Stimulated activated CD4-positive, alpha-beta T cell treated with anti-CD3 and anti-CD28 coated beads, Interleukin-2, amount 100 ng/mL, for 4 hours (primary cell): ENCODE measurements at places on chromosomes 7 and 10.

DNA sequence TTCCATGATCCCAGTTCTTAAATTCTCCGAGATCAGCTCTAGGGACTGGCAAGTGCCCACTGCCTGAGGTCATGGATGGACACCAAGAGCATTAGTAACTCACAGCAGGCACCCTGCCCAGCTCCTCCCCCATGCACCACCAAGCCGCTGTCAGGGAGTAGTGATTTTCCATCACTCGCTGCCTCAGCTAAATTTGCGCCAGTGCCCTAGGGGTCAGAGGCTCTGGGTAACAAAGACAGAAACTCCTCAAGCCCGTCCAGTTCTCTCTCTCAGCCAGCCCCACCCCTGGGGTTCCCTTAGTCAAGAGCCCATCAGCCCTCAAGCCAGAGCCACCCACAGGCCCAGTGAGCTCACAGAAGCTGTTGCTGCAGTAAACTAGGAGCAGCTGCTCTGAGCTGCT is 30.0 kb downstream of the PAX2 start:
- no peak for DNase-seq

- DNase-seq = no peak
Measured at GRCh38 chr10:86654411-86655172, at the start of gene OPN4. Gene OPN4, plus strand, starts transcription at chr10:86654547. Its CDS starts 237 bp downstream, at chr10:86654784.

GRCh38 chr7:327991-328702 is 38.2 kb downstream of the FOXL3 start:
- DNase-seq = no peak

- no peak for DNase-seq
Measured at GRCh38 chr7:7739204-7740036, 21.0 kb upstream of the RPA3 start.

DNA sequence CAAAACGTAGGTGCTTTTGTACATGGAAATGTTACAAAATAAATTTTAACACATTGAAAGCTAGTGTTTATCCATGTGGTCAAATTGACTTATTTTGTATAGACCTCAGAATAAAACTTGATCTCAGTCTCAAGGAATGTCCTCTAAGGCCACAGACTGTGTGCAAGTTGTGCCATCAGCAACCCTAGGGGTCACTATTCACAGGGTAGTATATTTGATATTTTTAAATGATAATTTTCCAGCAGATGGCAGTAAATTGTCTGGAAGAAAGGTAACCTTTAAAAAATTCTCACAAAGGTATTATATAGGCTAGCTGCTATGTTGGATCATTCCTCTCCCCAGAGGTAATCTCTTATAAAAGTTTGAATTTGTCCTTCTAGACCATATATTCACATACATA is 12.9 kb upstream of the SNX10 start:
- no peak for DNase-seq

DNA sequence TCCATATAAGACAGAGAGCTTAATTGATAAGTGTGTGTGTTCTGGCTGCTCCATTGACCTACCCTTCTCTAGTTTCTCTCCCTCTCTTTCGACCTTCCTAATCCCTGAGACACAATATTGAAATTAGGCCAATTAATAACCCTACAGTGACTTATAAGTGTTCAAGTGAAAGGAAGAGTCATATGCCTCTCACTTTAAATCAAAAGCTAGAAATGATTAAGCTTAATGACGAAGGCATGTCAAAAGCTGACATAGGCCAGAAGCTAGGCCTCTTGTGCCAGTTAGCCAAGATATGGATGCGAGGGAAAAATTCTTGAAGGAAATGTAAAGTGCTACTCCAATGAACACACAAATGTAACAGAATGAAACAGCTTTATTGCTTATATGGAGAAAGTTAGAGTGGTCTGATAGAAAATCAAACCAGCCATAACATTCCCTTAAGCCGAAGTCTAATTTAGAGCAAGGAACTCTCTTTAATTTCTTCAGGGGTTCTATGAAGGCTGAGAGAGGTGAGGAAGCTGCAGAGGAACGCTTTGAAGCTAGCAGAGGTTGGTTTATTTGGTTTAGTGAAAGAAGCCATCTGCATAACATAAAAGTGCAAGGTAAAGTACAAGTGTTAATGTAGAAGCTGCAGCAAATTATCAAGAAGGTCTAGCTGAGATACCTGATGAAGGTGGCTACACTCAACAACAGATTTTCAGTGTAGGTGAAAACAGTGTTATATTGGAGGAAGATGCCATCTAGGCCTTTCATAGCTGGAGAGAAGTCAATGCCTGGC is 53.8 kb downstream of the ST7 start:
- DNase-seq = no peak

DNA sequence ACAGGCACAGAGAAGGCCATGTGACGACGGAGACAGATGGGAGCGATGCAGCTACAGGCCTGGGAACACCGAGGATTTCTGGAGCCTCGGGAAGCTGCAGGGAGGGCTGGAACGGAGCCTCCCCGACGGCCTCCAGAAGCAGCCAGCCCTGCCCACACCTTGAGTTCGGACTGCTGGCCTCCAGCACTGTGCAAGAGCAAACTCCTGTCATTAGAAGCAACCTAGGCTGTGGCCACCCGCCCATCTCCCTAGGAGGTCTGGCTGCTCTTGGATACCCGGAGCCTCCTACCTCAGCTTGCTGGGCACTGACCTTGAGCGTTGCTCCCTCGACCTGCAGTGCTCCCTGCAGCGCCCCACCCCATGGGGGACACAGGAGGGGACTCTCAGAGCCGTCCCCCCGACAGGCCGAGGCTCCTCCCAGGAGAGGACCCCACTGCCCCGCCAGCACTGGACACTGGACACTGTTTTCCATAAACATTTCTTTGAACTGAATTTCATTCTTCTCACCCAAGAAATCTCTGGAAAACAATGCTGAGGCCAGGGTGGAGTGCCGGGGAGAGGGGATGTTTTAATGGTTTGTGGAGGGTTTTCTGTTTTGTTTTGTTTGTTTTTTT is 22.5 kb upstream of the TNRC18 start:
- DNase-seq = no peak

- DNase-seq = no peak
Measured at GRCh38 chr7:83486536-83486935, 162.4 kb downstream of the SEMA3E start.

DNA sequence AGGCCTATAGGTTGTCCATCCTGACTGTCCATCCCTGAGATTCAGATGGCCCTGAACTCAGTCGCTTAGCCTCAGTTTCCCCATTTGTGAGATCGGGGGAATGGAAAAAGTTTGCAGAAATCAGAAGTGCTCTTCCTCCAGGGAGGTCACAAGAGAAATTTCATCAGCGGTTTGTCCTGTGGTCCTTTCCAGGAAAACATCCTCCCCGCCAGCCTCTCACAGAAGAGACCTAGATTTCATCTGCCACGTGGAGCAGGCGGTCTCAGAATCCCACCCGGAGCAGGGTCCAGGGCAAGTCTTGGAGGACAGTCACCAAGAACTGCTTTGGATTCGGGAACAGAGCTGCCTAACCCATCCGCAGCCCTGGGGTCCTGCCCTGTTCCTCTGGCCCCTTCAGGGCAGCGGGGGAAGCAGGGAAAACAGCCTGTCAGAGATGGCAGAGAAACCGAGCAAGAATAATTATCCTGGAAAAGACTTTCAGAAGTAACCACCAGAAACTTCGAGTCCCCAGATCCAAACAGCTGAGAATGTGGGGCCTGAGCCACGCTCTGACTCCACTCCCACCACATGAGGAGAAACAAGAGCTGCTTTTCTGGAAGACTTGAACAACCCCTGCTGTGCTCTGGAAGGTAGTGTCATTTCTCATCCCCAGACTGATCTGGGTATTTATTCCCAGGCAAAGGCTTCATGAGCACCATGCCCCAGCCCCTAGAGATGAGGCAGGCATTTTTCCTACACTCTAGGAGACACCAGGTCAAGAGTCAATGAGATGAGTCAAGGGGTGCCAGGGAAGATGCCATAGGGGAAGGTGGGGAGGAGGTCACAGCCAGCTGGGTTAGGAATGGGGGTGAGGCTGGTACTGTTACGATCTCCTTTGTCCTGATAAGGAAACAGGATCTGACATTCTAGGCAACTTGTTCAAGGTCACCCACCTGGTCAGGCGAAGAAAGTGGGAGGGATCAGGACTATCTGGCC is 1.1 kb upstream of the TNS3 start:
- no peak for DNase-seq

DNA sequence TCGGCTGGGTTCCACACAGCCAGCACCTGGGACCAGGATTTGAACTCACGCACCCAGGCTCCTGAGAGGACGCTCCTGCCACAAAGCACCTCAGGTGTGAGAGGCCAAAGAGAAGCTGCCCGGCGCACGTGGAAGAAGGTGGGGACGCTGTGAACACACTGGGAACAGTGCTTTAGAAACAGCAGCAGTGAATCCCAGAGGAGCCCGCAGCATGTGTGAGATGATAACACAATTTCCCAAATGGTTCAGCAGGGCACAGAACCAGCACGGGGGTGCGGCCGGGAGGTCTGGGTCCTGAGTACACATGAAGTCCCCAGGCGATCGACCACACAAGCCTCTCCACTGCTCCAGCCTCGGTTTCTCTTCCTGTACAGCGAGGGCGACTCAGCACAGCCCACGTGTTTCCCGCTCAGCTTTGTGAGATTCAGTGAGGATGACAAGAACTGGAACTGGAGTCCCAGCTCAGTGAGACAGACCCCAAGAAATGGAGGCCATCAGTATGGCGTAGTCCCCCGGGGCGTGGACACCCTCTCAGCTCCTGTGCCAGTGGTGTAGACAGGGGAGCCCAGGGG is 188.3 kb downstream of the MAD1L1 start:
- no peak for DNase-seq

GRCh38 chr7:49119706-49120105 is 195.4 kb downstream of the CDC14C start:
- no peak for DNase-seq

GRCh38 chr10:107618504-107618994 is 454.0 kb upstream of the SORCS1 start:
- no peak for DNase-seq

DNA sequence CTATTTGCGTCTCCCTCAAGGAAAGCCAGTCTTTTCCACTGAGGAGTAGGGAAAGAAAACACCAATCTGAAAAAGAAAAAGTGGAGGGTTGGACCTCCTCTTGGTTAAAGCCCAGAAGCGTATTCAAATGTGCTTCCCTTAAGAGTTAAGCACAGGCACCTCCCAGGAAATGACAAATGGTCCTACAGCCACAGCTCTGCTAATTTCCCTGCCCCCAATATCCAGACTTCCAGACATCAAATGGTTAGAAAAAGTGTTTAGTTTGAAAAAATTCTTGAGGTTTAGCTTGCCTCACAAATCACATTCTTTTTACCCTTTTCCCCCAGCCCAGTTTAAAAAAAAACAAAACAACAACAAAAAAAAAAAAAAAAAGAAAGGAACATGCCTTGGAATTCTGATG is 19.0 kb upstream of the COL1A2 start:
- DNase-seq = no peak

DNA sequence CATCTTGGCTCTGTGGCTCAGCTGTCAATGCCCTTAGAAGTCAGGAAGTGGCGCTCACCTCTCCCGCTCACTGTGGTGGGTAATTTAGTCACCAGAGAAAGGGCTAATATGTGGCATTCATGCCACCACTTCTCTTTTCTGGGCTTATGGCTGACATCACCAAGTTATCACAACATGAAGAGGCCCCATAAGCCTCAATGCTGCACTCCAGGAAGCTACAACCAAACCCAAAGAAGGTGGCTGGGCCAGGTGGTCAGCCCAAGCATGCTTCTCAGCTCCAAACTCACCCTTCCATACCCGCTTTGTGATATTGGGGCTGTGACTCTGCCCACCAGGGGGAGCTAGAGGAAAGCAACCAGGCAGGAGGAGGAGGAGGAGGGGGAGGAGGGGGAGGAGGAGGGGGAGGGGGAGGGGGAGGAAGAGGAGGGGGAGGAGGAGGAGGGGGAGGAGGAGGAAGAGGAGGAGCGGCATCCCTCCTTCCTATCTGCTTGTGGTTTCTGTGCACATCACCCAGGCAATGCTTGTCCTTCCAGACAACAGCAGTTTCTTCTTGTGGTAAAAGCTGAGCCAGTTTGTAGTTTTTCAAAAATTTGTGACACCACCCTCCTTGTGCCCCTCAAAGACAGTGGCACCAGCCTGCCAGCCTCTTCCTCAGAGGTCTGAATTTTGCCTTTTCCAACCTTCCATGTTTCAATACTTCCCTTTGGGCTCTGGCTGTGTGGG is 42.1 kb downstream of the CYP26A1 start:
- DNase-seq = peak; percentile 59

DNA sequence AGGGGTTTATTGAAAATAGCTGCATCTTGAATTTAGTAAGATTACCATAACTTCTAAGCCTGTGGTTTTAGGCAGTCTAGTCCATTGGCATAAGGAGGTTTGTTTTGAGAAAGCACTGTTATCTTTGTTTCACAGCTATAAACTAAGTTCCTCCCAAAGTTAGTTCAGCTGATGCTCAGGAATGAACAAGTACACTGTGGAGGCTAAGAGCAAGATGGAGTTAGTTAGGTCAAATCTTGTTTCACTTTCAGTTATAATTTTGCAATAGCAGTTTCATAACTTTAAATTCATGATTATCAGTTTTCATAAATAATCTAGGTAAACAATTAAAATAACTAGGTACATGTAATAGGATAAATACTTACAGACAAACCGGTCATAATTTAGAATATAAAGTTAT is 15.4 kb downstream of the SEC61G start:
- no peak for DNase-seq

- no peak for DNase-seq
Measured at GRCh38 chr7:81074406-81074805, 155.6 kb upstream of the SEMA3C start.

DNA sequence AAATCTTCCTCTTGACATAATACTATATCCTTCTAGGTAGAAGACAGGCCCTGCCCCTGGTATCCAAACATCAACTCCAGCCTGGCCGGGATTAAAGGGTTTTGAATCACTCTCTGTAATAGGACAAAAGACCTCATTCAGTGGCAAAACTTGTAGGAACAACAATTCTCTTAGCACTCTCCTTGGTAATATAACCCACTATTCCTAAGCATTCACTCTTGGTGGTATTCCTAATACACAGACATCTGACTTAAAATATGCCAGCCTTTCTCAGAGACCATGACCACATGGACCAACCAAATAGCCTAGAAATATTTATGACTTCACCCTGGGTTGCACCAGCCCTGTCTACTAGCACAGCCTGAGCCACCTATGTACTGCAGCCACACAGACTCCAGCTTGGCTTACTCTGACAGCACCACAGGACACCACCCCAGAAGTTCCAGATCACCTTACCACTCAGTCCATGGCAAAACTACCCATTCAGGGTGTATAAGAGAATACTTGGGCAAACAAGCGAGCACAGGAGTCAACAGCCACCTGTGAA is 244.9 kb upstream of the NEBL start:
- DNase-seq = no peak

GRCh38 chr7:6160191-6160623 is 112.2 kb downstream of the CYTH3 start:
- no peak for DNase-seq

DNA sequence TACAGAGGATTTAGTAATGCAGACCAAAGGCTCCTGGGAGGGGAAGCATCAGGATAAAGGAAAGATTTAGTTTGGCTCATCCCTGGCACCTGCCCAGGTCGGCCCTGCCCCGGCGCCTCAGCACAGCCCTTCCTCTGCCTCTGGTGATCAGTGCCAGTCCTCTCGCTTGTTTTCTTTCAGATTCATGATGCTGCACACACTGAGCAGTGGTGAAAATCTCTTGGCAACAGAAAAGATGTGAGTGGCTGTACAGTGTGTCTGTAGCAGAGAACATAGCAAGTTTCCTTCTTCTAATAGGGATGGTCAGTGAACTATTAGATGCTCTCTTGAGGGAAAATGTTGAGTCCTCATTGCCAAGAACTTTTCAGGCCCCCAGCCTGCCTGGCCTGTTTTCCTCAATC is 994.1 kb downstream of the KCNMA1 start:
- DNase-seq = no peak

GRCh38 chr7:136677471-136678365 is 190.7 kb upstream of the CHRM2 start:
- no peak for DNase-seq

- DNase-seq = no peak
Measured at GRCh38 chr7:129799350-129799955, 153.3 kb downstream of the UBE2H start.
